Activated T-cell treated with anti-CD3 and anti-CD28 coated beads, Interleukin-2, amount 50 U/mL, for 48 hours (primary cell): ENCODE measurements at places on chromosomes 11 and 22.

DNA sequence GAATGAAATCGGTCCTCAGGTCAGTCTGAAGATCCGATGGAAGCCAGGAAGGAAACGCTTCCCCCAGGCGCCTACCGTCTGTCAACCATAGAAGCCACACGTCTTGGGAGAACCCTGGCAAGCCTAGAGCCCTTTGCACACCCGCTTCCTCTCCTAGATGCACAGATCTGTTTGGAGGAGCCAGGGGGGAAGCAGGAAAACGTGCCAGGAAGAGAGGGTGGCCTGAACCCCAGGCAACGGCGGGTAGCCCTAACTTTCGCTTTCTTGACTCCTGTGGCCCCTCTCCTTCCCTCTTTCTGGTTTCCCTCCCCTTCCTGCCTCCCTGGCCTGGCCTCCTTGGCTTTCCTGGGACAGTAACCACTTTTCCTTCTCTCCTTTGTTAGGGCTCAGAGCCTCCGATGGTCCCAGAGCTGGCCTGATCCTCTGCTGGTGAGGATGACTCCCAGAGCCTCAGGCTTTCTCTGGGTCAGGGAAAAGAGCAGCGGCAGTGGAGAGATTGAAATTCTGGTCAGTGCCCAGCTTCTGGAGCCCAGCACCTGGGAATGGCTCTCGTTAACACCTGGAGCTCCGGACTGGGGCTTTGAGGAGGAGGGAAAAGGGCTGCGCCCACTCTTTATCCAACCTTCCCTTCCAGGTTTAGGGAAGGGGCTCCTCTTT, 2.1 kb downstream of the FXYD6 start:
- DNase-seq: no peak

- DNase-seq: no peak
Observed at GRCh38 chr11:61718621-61719302, 33.7 kb upstream of the MYRF start.

GRCh38 chr11:19978668-19979518, 181.4 kb downstream of the DBX1 start:
- DNase-seq: no peak

GRCh38 chr22:30882184-30882717, 86.3 kb downstream of the MORC2 start:
- DNase-seq: no peak

GRCh38 chr22:19239464-19239863, 52.1 kb downstream of the CLTCL1 start:
- DNase-seq: no peak

GRCh38 chr22:43377896-43378704, 33.7 kb upstream of the MPPED1 start:
- no peak for DNase-seq

GRCh38 chr11:26717771-26718170, 4.1 kb downstream of the SLC5A12 start:
- DNase-seq: no peak

DNA sequence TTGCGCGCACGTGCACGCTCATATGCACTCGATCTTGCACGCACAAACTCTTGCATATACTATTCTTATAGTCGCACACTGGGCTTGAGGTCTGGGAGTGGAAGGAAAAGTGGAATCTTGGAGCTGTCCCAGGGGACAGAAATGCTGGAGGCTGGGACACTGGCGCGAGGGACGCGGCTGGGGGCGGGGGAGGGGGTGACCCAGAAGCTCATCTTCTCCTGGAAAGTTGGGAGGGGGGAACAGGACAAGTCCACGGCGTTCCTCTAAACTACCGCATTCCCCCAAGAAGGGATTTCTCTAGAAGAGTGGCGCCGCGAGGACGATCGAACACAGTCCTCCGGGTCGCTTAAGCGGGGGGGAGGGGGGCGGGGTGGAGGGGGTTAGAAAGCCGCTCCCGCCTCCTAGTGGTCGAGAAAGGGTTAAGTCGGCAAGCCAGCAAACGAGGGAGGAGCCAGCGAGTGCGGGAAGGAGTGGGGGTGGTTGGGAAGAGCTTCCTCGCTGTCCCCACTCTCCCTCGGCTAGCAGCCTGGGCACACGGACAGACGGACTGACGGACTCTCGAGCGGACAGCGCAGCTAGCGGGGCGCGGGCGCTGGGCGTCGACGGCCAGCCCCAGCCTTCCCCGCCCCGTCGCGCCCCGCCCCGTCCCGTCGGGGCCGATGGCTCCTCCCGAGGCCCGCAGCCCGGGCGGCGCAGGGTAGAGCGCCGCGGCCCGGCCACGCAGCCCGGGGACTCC, at the start of gene RTN4RL2:
Gene RTN4RL2 (plus strand): TSS at position 507 of the 736 bp plus-strand sequence. CDS start 338 bp downstream, outside the sequence.
- peak; percentile 67 for DNase-seq

GRCh38 chr22:48245196-48245485, 1482.7 kb downstream of the TBC1D22A start:
- DNase-seq: no peak

DNA sequence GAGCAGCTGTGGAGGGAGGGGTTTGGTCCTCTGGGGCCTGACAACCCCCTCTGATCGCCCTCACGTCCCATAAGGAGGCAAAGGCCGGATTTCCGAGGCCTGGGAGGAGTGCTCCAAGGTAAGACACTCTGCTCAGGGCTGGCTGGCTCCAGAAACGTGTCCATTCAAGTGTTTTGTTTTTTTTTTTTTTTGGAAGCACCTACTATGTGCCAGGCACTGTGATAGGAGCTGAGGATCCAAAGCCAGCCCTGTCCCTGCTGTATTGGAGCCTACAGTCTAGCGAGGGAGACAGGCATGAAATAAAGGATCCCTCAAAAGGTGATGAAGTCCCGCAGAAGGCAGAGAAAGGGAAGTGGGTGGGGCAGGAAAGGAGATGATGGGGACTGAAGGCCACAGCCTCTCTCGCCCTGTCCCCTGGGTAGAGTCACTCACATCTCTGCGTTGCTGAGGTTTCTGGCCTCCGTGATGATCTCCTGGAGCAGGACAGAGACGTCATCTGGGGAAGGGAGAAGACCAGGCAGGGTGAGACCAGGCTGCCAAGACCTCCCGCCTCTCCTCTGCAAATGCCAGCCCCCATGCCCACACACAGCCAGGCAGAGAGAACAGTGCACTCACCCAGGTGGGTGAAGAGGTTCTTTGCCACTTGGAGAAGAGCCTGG, 89.2 kb downstream of the PDE2A start:
- DNase-seq: no peak
